ENCODE measurements at places on chromosomes 2 and 18.

GRCh38 chr2:9310377-9310776 is 103.8 kb downstream of the ASAP2 start:
- DNase-seq, result no peak

DNA sequence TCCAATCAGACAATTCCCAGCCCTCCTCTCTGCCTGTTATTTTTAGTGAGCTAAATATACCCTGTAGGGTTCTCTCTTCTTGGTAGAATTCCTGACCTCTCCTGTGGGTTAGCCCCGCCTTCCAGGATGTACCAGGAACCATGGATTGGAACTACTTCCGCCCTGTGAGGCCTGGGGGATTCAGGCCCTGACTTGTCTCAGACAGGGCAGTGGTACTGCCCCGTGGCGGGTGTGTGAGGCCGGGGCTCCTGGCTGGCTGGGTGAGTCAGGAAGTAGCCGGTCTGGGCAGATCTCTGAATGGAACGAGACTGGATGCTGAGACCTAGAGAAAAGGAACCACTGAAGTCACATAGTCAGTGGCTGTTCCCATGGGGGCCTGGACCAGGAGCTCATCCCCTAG is 50.5 kb downstream of the DYSF start:
- DNase-seq, result no peak

DNA sequence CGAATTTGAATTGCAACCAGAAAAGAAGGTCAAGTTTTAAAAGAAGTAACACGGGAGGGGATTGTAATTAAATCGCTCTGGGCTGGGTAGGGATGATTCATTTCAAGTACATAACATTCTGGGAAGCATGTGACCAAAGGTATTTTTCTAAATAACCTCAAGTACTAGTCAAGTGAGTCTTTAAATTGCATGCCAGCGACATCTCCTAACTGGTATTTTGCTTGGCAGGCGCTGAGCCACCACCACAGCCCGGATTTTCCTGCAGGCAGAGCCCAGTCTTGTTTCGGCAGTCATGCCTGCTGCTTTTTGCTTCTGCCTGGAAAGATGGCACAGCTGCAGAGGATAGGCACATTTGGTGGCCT is 33.7 kb upstream of the NPAS2 start:
- no peak for DNase-seq

GRCh38 chr2:232900811-232901735 is 31.0 kb downstream of the SNORC start:
- no peak for DNase-seq

DNA sequence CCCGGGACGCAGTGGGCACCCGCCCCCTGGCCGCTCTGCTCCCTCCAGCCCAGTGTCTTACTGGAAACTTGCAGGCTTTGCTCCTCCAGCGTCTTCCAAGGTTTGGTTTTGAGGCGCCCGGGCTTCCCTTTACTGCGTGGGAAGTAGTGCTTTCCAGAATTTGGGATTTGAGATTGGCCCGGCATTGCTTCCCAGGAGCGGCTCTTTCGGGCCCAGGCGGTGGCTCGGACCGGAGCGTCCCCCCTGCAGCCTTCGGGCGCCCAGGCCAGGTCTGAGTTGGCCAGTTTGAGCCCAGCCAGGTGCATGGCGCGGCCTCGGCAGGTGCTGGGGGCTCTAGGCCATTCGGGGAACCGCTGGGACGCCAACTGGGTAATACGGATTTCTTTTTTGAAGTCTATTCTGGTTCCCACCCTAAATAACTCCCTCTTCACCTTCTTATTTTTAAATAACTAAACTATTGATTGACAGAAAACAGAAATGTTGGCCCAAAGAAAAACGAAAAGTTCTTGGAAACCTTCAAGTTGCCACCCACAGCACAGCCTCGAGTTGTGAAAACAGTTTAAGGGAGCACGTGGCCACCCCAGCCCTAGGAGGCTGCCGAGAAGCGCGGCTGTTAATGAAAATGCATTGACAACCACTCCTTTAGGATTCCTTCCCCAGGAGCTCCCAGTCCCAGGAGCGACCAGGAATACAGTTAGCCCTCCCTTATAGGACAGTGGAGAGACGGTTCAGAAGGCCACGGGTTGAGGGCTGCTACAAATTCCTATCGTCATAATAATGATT is 766 bp downstream of the SNTG2 start:
- DNase-seq, result no peak

- no peak for DNase-seq
Measured at GRCh38 chr2:39141334-39142271, 20.8 kb upstream of the SOS1 start.

- no peak for DNase-seq
Measured at GRCh38 chr18:54229421-54230059, 5.1 kb upstream of the MBD2 start.

- no peak for DNase-seq
Measured at GRCh38 chr18:27763936-27764335, 413.0 kb downstream of the CDH2 start.

DNA sequence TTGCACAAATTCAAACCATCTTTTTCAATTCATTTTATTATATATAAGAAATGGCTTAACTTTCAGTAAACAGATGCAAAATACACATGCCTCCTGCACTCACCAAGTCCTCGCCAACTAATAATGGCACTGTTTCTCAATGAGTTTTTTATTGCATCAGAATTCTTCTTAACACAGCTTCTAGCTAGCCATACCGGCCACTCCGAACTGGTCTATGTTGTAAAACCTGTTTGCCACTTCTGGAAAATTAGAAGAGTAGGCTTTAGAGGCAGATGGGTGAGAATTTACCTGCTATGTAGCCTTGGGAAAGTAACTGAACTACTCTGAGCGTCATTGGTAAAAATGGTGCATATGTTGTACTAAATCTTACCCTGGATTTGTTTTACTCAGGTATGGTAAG is 100.6 kb upstream of the LHCGR start:
- DNase-seq, result no peak

DNA sequence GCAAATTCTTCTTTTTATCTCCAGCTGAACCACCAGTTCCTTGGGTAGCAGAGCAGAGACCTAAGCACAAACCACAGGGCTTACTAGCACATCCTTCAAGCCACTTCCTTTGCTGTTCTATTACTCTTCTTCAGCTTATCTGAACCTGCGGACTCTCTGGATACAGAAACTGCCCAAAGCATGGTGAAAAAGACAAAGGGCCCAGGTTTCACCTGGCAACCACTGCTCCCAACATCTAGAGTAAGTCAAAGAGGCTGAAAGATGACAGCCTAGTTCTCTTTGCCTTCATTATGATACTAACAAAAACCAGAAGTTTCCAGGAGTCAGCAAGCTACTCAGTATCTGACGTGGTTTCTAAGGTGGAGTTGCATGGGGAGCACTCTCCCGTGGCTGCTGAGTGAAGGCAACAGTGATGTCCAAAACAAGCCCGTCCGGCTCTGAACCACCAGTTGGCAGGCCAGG is 43.4 kb downstream of the KANSL3 start:
- DNase-seq, result peak; percentile 28

GRCh38 chr2:239253264-239253663 is 147.6 kb downstream of the HDAC4 start:
- DNase-seq, result no peak

- DNase-seq, result no peak
Measured at GRCh38 chr18:51623653-51624052, 426.2 kb upstream of the MEX3C start.

DNA sequence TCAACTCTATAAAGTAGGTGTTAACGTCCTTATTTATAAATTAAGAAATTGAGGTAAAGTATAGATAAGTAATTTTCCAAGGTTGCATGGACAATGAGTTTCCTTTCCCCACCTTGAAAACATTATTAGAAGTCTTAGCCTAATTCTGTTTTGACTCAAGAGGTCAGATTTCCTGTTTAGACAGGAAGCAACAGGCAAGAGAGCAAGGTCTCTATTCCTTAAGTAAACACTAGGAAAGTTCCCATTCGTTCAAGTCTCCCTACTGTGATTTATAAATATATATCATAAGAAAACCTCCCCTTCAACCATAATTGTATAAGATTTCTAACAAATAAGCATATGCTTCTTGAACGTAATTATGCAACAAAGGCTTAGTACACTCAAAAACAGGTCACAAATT is 40.3 kb downstream of the CLASP1 start:
- no peak for DNase-seq

- DNase-seq, result no peak
Measured at GRCh38 chr2:228705318-228705717, 523.8 kb upstream of the SPHKAP start.

- no peak for DNase-seq
Measured at GRCh38 chr2:238895361-238895882, 47.5 kb downstream of the TWIST2 start.

- DNase-seq, result no peak
Measured at GRCh38 chr2:187372213-187372612, 75.8 kb downstream of the CALCRL start.

DNA sequence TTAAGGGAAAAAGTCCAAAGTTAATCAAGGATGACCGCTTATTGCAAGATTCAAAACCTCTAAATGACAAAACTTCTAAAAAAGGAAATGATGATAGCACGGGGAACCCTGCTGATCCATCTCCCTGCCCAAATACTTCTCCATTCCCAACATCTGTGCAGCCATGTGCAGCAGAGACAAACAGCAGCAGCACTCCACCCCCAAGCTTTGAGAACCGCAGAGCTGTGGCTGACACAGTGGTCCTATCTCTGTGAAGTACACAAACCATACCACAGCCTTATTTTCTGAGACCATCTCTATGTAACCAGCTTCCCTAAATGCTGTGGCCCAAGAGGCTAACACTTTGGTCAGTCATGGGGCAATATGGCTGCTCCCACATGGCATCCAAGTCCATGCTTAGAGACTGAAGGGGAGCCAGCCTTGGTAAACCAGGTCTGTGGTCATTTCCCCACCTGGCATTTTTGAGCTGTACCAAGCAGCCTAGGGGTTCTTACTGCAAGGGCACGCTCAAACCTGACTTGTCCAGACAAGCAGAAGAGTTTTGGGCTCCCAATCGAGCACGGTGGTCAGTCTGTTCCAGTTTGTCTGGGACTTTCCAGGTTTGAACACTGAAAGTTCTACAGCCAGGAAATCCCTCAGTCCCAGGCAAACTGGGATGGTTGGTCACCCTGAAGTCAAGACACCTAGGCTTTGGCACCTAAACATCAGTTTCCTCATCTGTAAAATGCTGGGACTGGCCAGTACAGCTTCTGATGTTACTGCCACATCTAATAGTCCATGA is 17.1 kb upstream of the NFE2L2 start:
- DNase-seq, result no peak

DNA sequence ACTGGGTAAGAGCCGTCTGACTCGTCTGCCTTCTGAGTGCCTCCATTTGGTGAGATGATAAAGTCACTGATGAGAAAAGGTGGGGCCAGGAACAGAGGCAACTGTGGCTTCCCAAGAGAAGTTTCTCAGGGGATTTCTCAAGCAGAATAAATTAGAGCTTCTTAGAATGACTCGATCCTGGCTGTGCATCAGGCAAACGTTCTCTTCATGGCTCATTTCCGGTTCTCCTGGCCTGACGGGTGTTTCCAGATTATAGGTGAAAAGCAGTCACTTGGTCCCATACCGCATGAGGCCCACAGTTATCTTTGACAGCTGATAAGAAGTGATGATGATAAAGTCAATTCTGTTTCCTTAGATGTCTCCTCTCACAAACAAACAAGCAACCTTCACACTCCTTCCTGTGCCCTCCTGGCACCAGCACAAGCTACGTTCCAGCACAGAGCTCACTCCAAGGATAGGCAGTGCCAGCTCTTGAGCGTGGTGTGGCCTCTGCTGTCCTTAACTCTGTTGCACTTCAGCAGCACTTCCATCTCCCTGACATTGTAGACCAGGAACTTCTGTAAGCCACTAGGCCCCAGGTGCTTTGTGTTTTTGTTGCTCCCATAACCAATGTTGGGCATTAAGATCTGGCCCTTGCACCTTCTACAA is 37.8 kb upstream of the KCNF1 start:
- no peak for DNase-seq

- DNase-seq, result no peak
Measured at GRCh38 chr2:202841090-202841867, 30.3 kb downstream of the ICA1L start.

GRCh38 chr2:70141212-70141901 is 49.5 kb downstream of the C2orf42 start:
- DNase-seq, result peak; percentile 85

GRCh38 chr2:48844417-48845155 is 89.1 kb upstream of the LHCGR start:
- DNase-seq, result no peak

DNA sequence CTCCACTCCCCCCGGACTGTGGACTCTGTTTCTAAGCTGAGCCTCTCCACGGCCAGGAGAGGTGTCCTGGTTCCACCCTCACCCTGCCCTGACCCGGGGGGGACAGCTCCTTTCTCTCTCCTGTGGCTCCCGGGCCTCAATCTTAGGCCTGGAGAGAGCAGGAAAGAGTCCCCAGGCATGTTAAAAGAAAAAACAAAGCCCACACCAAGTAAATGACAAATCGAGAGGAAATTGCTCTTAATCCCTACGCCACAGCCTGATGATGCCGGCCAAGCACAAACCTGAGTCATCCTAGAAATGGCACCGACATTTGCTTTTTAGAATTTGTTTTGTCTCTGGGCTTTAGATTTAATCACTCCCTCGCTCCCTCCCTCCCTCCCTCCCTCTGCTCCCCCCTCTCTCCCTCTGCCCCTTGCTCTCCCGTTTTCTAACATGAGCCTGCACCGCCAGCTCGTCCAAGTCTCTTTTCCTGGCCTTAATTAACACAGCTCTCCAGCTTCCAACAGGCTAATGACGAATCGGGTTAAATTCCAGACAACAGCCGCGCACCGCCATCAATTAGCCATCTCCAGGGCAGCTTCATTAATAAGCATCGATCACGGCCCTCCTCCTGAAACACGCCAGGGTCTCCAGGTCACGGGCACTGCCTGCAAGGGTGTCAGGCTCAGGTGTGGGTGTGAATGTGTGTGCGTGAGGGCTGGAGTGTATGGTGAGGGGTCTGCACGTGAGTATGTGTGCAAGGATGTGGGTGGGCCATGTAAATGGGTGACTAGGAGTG is 230.8 kb downstream of the CELF4 start:
- DNase-seq, result no peak
